ENCODE measurements at places on chromosomes 1 and 21.

DNA sequence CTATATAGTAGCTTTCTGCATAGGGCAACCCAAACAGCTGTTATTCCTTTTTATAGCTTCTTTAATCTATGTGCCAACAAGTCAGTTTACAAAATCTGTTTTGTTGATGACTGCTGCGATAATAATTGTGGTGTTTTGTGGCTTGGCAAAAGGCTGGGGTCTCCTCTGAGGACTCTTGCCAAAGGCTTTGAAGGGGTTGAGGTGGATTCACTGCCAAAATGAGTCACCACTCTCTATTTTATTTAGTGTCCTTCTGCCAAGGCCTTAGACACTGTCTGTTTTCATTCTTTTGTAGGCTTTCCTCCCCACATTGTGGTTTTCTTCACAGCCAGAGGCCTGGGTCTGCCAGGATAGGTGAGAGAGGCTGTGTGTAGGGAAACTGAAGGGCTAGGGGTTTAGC lies 161.8 kb downstream of the NFIA start:
- DNase-seq = no peak

DNA sequence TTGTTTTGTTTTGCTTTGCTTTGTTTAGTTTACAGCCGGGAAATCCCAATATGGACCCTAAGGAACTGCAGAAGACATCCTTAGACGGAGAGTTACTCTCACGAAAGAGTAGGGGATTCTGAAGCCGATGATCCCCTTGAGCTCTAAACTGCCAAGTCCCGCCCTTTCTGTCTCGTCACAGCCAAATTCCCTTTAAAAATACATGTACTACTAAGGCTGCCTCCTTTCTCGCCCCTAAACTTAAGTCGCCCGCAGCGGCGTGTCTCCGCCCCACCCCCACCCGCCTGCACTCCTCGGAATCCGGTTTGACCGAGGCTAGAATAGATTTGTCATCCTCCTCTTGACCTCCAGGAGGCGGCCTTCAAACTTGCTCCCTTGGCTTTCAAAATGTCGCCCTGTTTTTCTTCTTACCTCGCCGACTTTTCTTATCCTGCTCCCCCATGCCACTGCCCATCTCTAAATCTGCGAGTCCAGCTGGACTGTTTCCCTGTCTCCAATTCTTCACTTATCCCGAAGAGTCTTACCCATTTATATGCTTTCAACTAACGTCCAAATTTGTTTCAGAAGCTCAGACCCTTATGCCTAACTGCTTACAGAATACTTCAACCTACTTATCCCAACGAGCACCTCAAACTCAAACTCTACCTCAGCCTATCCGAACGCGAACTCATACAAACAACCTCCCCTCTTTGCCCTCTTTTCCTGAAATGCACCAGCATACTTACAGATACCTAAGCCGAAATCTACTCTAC lies 10.9 kb upstream of the BOLA1 start:
- peak; percentile 98 for DNase-seq

DNA sequence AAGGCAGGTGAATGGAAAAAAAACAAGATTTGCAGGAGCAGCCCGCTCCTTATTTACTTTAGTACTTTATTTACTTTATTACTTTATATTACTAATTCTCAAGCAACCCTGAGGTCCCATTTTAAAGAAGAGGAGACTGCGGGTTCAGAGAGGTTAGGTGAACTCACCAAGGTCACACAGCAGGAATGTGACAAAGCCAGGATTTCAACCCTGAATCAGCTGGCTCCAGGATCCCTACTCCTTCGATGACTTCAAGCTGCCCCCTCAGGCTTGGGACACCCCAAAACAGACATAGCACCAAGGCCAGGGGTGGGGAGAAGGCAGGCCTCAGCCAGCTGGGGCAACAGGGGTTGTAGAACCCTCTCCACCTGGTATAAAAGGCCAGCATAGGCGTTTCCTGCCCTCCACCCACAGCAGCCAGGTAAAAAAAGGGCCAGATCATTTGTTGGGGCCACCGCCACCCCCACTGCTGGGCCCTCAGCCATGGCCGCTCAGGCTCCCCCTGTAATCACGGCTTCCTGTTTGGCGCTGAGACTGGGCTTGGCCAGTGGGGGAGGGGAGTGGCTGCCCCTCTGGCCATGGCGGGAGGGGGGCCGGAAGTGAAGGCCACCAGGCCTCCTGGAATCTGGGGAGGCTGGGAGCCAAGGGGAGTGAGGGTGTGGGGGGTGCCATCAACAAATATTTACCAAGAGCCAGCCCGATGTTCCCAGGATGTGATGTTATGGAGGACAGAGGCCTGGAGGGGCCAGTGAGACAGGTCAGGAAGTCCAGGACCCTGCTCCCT lies 6.6 kb downstream of the SDC3 start:
- no peak for DNase-seq

- no peak for DNase-seq
Observed at GRCh38 chr1:201061049-201061448, 37.5 kb upstream of the KIF21B start.

DNA sequence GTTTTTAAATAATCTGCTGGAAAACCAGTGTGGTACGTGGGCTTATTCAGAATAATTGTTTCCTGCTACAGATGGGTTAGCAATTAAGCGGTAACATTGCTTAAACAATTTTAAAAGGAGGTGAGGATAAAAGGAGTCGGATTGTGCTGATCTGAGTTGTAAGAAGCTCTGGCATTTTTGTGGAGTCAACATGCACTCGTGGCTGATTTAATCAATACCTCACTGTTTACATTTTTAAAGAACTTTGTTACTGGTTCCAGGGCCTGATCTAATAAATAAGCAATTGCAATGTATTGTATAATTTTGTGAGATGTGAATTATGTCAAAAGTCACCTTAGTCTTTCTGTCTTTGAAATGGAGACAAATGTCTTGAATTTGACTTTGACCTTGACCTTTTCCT lies 474.0 kb downstream of the SETD4 start:
- DNase-seq = no peak

GRCh38 chr1:90718411-90719329 lies 1.6 kb upstream of the BARHL2 start:
- no peak for DNase-seq

DNA sequence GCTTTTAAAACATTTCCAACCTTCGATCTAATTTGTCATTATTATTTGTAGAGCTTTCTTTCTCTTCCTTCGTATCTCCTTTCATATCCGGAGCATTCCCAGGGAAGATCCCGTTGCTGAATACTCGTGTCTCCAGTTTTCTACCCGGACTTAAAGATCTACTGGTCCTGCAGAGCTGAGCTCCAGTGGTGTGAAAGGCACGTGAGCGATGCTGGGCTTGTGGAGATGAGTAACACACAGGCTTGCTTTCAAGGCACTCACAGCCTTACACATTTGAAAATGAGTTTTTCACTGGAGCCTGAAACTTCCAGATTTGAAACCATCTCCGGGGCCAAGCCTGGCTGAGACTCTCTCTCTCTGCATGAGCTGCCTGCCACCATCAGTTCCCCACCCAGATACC lies 428.3 kb downstream of the KIF26B start:
- no peak for DNase-seq

GRCh38 chr1:68196676-68197075 lies 35.6 kb downstream of the WLS start:
- no peak for DNase-seq

All from KBM-7 (cell line).